ENCODE measurements at places on chromosomes 5 and 9.

- no peak for DNase-seq
Measured at GRCh38 chr9:16625161-16625631, 245.3 kb downstream of the BNC2 start.

- DNase-seq, result no peak
Measured at GRCh38 chr5:83118471-83118870, 41.1 kb downstream of the XRCC4 start.

GRCh38 chr9:111994831-111995458 lies 98.3 kb downstream of the UGCG start:
- DNase-seq, result no peak

DNA sequence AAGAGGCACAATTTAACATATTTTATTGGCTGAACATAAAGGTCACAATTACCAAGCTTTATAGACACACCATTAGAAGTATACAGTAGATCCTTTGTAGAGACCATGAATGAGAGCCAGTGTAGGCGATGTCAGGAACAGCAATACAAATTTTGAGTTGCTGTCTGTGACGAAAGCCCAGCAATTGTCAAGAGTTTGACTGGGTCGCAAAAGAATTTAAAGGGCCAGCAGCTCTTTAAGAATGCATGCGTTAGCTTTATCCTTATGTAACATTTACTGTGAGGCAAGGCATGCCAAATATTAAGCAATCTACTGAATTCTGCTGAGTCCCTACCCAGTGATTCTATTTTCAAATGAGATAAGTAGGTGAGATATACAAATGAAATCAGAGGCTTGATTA lies 236.9 kb downstream of the ARRDC3 start:
- DNase-seq, result no peak

- DNase-seq, result no peak
Measured at GRCh38 chr5:24635209-24635608, 9.6 kb downstream of the CDH10 start.

- no peak for DNase-seq
Measured at GRCh38 chr5:38672059-38672788, 115.8 kb upstream of the LIFR start.

DNA sequence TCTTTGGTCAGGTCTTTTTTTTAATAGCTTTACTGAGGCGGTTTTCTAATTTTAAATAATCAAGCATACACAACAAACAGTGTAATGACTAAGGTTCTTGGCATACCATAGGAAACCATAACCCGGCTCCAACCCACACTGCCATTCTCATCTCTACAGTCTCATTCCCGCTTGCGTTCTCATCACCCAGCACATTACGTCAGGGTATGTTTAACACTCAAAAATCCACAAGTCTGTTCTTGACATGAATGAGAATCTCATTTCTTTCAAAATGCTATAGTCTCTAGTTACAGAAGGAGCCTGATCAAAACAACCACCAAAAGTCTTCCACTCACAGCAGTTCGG lies 505 bp downstream of the C5orf34 start:
- DNase-seq, result no peak

- no peak for DNase-seq
Measured at GRCh38 chr9:73532985-73533384, 381.3 kb downstream of the ANXA1 start.

DNA sequence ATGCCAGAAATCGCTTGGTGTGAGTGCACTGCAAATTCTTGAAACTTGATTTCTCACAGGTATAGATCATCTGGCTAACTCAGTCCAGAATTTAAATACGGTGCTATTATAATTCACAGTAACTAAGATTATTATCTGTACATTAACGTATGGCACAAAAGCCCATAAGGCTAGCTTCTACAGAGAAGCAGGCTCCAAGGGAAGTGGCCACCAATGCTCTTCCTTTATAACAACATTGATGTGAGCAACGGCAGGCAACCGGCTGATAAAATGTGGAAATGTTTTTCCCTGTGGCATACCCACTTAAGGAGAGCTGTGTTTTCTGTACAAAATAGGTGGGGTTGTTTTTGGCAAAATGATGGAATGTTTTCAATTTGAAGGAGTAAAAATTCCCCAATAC lies 35.7 kb downstream of the SEMA4D start:
- no peak for DNase-seq

- peak; percentile 83 for DNase-seq
Measured at GRCh38 chr5:139664727-139665351, 16.7 kb downstream of the CXXC5 start.

- DNase-seq, result no peak
Measured at GRCh38 chr5:64742411-64742810, 26.1 kb downstream of the SREK1IP1 start.

Data from D721Med (cell line).